ENCODE measurements at places on chromosomes 7 and 10.

GRCh38 chr10:125775491-125776106 is at the start of gene MMP21:
TSS of gene MMP21 (minus strand) at chr10:125775821. CDS start at chr10:125775821, 0 bp downstream.
- DNase-seq, result no peak

- no peak for DNase-seq
Measured at GRCh38 chr10:78687626-78688025, 381.1 kb upstream of the ZMIZ1 start.

DNA sequence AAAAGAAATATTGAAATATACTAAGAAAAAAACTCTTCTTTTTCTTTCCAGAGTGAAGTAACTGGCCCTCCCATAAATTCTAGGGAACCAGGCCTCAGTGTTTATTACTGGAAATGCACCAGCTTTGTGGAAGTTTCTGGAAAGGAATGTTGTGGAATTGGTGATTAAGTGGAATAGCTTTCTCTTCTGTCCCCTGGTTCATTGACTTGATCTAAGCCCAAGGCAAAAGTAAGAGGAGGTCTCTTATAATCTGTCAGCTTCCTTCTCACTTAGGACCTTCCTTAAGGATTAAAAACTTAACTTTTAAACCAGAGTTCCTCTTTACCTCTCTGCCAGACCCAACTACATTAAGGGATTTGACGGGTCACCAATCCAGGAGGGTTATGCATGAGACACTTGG is 266.2 kb downstream of the SLC25A13 start:
- DNase-seq, result no peak

- DNase-seq, result no peak
Measured at GRCh38 chr7:157267516-157267915, 69.3 kb upstream of the DNAJB6 start.

- DNase-seq, result no peak
Measured at GRCh38 chr10:78397786-78398185, 364.1 kb downstream of the RPS24 start.

DNA sequence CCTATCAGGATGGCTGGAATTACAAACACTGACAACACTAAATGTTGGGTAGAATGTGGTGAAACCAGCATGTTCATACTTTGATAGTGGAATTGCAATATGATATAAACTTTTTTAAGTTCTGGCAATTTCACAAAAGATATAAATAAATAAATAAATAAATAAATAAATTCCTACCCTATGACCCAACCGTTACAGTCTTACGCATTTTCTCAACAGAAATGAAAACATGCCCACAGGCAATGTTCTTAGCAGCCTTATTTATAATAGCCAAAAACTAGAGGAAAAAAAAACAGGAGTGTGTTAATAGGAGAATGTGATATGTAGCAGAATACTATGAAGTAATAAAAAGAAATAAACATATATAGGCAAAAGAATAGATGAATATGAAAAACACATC is 318.9 kb downstream of the IPMK start:
- no peak for DNase-seq

Data from fibroblast of pulmonary artery (primary cell).